ENCODE measurements at places on chromosomes 3 and 15. TPM values are rescaled to one million over a fixed set of nuclear protein-coding genes. Genes with fewer than 3 reads are reported as not detected.

DNA sequence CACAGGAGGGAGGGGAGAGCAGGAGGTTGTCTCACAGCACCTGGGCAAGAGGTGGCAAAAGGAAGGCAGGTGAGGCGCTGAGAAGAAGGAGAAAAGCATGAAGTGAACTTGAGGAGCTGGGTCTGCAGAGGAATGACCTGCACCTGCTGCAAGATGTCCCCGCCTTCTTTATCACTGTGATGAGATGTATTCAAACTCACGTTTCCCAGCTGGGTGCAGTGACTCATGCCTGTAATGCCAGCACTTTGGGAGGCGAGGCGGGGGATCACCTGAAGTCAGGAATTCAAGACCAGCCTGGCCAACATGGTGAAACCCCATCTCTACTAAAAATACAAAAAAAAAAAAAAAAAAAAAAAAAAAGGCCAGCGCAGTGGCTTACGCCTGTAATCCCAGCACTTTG, 22.2 kb upstream of the ZNF710 start:
- no peaks in the 10 kb centered on the region for H3K36me3 ChIP-seq
- no peak for DNase-seq
- no peaks in the 10 kb centered on the region for H3K4me1 ChIP-seq
- no peak overlapping the region for H3K4me3 ChIP-seq
- no peaks in the 10 kb centered on the region for H3K27me3 ChIP-seq

- H3K4me3 ChIP-seq = no peak overlapping the region
- no peaks in the 10 kb centered on the region for H3K27me3 ChIP-seq
- H3K36me3 ChIP-seq = no peaks in the 10 kb centered on the region
- peaks cover 5% of the 10 kb centered on the region for H3K4me1 ChIP-seq
- no peak overlapping the region for H3K27ac ChIP-seq
- no peak for DNase-seq
Observed at GRCh38 chr3:196981657-196982056, 13.0 kb upstream of the PIGZ start.

- no peaks in the 10 kb centered on the region for H3K27me3 ChIP-seq
- no peak overlapping the region for H3K4me3 ChIP-seq
- no peaks in the 10 kb centered on the region for H3K4me1 ChIP-seq
- no peaks in the 10 kb centered on the region for H3K36me3 ChIP-seq
- DNase-seq = no peak
Observed at GRCh38 chr15:57025264-57025926, 107.0 kb downstream of the TCF12 start.

DNA sequence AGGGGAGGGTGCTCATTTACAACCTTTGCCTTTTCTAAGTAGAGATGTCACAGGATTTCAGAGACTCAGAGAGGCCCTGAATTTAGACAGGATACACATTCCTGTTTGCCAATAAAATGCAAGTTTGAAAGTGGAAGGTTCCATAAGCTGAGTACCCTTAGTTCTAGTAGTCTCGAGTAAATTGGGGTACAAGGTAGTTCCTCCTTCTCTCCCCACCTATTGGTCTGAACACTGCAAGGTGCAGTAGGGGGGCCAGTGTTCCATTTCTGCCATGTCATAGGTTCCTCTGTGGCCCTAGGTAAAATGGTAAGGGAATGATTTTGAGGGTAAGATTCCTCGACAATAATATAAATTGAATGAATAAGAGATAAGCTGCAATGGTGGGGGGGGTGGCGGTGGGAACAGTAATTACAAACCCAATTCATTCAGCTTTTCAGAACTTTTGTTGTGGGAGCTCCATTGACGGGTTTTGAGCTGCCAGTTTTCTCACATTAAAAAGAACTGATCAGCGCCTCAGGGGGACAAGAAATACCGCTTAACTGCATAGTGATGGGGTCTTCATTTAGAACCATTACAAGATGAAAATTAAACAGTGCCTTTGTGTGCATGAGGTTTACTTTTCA, 5.9 kb downstream of the SOX2 start:
- H3K27ac ChIP-seq = no peak overlapping the region
- H3K27me3 ChIP-seq = no peaks in the 10 kb centered on the region
- no peak for DNase-seq
- H3K4me3 ChIP-seq = no peak overlapping the region

DNA sequence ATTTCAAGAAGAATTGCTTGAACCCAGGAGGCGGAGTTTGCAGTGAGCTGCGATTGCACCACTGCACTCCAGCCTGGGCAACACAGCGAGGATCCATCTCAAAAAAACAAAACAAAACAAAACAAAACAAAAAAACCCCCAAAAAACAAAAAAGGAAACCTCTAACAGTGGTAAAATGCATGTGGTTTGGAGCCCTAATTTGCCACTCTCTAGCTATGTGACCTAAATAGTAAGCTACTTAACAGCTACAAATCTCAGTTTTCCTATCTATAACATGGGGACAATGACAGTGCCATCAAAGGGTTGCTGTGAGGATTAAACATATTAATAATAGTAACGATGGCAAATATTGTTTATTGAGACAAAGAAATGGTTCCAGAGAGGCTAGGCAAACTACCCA, 119.4 kb upstream of the LMOD3 start:
- DNase-seq = no peak
- H3K27me3 ChIP-seq = no peaks in the 10 kb centered on the region
- peaks cover 92% of the 10 kb centered on the region for H3K4me1 ChIP-seq
- no peaks in the 10 kb centered on the region for H3K36me3 ChIP-seq
- no peak overlapping the region for H3K4me3 ChIP-seq

DNA sequence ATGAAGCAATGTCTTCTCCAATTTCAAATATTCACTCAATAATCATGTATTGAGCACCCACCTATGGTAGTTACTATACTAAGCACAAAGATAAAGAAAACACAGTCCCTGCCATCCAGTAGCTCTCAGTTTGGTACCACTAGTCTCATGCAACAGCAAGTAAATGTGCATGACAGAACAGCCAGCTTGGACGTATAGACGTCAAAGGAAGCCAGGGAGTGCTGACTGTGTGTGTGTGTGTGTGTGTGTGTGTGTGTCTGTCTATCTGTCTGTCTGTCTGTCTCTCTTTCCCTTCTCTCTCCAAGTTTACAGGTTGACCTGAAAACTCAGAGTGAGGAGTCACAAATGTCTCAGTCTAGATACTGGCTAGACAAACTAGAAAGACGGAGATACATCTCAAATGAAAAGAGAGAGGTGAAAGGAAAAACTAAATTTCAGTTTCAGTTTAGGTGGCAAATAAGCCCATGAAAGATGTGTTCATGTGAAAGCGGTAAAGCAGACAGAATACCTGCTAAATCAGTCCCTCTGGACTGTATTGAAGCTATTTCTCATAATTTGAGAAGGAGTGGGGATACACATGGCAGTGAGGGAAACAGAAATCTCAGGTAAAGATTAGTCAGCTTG, 141.1 kb upstream of the PTPRG start:
- DNase-seq = no peak
- no peak overlapping the region for H3K27ac ChIP-seq
- no peaks in the 10 kb centered on the region for H3K4me1 ChIP-seq
- H3K36me3 ChIP-seq = no peaks in the 10 kb centered on the region
- no peak overlapping the region for H3K4me3 ChIP-seq
- no peaks in the 10 kb centered on the region for H3K27me3 ChIP-seq

GRCh38 chr3:39189959-39190269, 2.5 kb downstream of the XIRP1 start:
- DNase-seq = peak; percentile 70
- no peaks in the 10 kb centered on the region for H3K36me3 ChIP-seq
- H3K4me3 ChIP-seq = no peak overlapping the region
- H3K4me1 ChIP-seq = peaks cover 26% of the 10 kb centered on the region

DNA sequence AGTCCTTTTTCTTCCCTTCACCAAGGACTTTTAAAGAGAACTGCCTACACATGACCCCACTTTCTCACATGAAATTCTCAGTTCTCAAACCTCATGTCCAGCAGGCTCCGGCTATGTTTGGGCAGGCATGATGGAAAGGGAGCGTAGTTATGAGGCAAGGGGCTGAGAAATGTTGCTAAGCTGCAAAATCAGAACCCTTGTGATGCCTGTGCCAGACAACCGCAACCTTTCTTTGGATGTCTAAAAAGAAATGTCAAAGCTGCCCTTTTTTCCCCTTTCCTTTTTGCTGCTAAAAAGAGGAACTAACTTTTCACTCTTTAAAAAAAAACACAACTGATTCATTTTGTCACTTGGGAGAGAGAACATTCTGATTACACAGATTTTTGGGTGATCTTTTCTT, 19.2 kb downstream of the GNB4 start:
- H3K4me1 ChIP-seq = no peaks in the 10 kb centered on the region
- H3K4me3 ChIP-seq = no peak overlapping the region
- no peaks in the 10 kb centered on the region for H3K36me3 ChIP-seq
- DNase-seq = no peak

DNA sequence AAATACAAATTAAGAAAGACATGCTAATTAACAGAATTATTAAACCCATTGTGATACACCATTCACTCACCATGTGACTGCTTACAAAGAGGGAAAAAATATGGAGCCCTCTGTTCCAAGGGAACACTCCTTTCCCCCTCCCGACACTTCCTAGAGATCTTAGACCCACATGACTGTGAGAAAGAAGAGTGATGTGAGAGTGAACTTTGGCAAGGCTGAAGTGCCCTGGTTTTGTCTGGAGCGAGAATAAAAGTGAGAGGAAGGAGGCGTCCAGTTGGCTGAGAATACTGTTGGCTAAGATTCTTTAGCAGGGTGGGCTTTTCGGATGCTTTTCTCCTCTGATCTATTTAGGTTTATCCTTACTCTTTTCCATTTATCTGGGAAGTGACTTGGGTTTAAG, 14.1 kb downstream of the CHL1 start:
- H3K27ac ChIP-seq = no peak overlapping the region
- no peak overlapping the region for H3K4me3 ChIP-seq
- H3K27me3 ChIP-seq = no peaks in the 10 kb centered on the region
- H3K36me3 ChIP-seq = no peaks in the 10 kb centered on the region
- no peak for DNase-seq

- no peak for DNase-seq
- H3K36me3 ChIP-seq = no peaks in the 10 kb centered on the region
- no peaks in the 10 kb centered on the region for H3K4me1 ChIP-seq
- H3K4me3 ChIP-seq = no peak overlapping the region
Observed at GRCh38 chr3:29608414-29609327, 327.8 kb downstream of the RBMS3 start.

DNA sequence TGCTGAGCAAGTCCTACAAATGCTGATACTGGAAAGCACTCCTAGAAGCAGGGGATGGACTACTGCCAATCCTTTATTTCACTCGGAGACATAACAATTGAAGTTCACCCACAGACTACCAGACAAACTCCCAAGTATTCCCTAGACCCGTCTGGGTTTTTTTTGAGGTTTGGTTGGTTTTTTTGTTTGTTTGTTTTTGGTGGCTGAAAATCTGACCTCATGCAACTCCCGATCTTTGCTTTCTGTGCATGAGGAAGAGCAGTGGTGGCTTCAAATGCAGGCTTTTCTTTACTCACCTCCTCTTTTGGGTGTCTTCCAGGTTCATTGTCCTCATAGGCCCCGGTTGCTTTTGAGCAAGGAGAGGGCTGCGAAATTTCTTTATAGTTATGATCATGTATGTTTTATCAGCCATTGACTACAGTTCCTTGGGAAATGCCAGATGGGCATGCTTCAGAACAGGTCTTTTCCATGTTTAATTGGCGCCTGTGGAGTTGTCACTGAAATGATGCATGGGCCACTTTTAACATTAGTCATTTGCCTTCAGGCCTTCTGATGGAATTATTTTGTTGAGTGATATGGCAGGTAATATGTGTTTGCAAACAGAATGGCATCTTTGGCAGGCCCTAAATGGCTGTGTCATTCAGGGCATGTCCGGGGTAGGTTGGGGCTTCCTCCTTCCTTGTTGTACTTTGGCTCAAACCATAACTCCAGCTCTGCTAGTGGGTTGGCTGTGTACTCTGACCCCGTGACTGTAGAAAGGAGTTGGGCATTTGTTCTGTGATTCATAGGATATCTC, 81.3 kb upstream of the ZBED2 start:
- H3K36me3 ChIP-seq = no peaks in the 10 kb centered on the region
- no peak overlapping the region for H3K4me3 ChIP-seq
- no peak overlapping the region for H3K27ac ChIP-seq
- peaks cover 29% of the 10 kb centered on the region for H3K4me1 ChIP-seq

GRCh38 chr3:21435871-21436270, 315.1 kb downstream of the ZNF385D start:
- no peak overlapping the region for H3K4me3 ChIP-seq
- H3K27ac ChIP-seq = no peak overlapping the region
- H3K4me1 ChIP-seq = no peaks in the 10 kb centered on the region
- H3K27me3 ChIP-seq = no peaks in the 10 kb centered on the region

- no peak for DNase-seq
- peaks cover 2% of the 10 kb centered on the region for H3K36me3 ChIP-seq
- no peak overlapping the region for H3K4me3 ChIP-seq
- H3K4me1 ChIP-seq = peaks cover 14% of the 10 kb centered on the region
- H3K27ac ChIP-seq = no peak overlapping the region
Observed at GRCh38 chr3:167723025-167723512, 11.6 kb downstream of the PDCD10 start.

GRCh38 chr3:188853856-188854771, 317.7 kb upstream of the TPRG1 start:
- H3K36me3 ChIP-seq = no peaks in the 10 kb centered on the region
- H3K27me3 ChIP-seq = no peaks in the 10 kb centered on the region
- H3K27ac ChIP-seq = peak overlapping the region; percentile 14

- no peaks in the 10 kb centered on the region for H3K4me1 ChIP-seq
- H3K4me3 ChIP-seq = no peak overlapping the region
- no peaks in the 10 kb centered on the region for H3K27me3 ChIP-seq
- no peaks in the 10 kb centered on the region for H3K36me3 ChIP-seq
- H3K27ac ChIP-seq = no peak overlapping the region
Observed at GRCh38 chr15:23850666-23851065, 163.6 kb upstream of the NDN start.

- DNase-seq = no peak
- no peaks in the 10 kb centered on the region for H3K27me3 ChIP-seq
- H3K4me3 ChIP-seq = no peak overlapping the region
- no peaks in the 10 kb centered on the region for H3K4me1 ChIP-seq
Observed at GRCh38 chr3:160041465-160041864, 52.8 kb downstream of the IL12A start.

DNA sequence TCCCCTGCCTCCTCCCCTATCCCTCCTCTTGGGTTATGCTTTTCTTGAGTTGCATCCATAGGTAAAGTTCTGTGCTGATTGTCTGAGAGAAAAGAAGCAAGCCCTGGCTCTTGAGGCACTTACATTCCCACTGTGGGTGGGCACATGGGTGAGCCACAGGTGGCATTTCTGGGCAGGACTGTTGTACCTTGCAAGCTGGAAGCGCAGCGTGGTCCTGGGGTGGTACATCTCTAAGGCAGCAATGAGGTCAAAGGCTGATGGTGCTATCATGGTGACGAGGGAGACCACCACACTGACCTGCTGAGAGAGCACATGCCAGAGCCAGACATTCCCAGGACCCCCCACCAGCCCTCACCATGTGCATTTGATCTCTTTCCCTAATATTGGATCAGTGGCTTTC, 24.7 kb downstream of the TMC3 start:
- no peaks in the 10 kb centered on the region for H3K4me1 ChIP-seq
- H3K36me3 ChIP-seq = no peaks in the 10 kb centered on the region
- no peaks in the 10 kb centered on the region for H3K27me3 ChIP-seq

- no peak for DNase-seq
- no peak overlapping the region for H3K27ac ChIP-seq
- no peaks in the 10 kb centered on the region for H3K4me1 ChIP-seq
Observed at GRCh38 chr3:107710851-107711250, 188.1 kb downstream of the BBX start.

Gene CCR9
- not detected for total RNA-seq

Gene PLCH1
- 3.1 TPM for total RNA-seq

Gene SAXO2
- 0.61 TPM for total RNA-seq

Gene SENP8
- total RNA-seq = 3.4 TPM

Gene C2CD4B
- 0.50 TPM for total RNA-seq

Gene LRRC31
- total RNA-seq = 0.70 TPM

Gene IGF2BP2
- total RNA-seq = 80.8 TPM

Gene DNASE1L3
- not detected for total RNA-seq
